ENCODE measurements at places on chromosomes 6 and 20.

GRCh38 chr6:111997078-111997852 lies 56.6 kb upstream of the CCN6 start:
- peak; percentile 16 for DNase-seq

DNA sequence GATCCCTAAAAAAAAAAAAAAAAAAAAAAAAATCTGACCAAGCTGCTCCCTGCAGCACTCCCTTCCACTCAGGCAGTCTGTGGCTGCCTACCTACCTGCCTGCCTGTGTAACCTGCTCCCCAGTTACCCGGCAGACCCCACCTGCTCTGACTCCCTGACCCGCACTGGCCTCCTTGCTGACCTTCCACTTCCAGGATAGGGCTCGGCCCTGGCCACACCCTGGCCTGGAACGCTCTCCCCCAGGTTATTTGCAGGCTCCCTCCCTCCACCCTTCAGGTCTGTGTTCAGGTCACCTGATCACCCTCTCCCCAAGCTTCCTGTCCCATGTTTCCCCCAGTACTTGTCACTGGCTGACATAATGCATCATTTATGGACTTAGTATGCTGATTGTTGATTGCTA lies 134.3 kb downstream of the SLC23A2 start:
- no peak for DNase-seq

GRCh38 chr20:48531505-48531904 lies 296.3 kb downstream of the PREX1 start:
- no peak for DNase-seq

- no peak for DNase-seq
Observed at GRCh38 chr20:2820896-2821869, 5.0 kb downstream of the TMEM239 start.

- DNase-seq: no peak
Observed at GRCh38 chr6:29705389-29706231, 17.6 kb upstream of the HLA-F start.

GRCh38 chr6:14728396-14729024 lies 517.4 kb upstream of the JARID2 start:
- DNase-seq: no peak

GRCh38 chr20:25476106-25477013 lies 68.9 kb downstream of the GINS1 start:
- DNase-seq: no peak

DNA sequence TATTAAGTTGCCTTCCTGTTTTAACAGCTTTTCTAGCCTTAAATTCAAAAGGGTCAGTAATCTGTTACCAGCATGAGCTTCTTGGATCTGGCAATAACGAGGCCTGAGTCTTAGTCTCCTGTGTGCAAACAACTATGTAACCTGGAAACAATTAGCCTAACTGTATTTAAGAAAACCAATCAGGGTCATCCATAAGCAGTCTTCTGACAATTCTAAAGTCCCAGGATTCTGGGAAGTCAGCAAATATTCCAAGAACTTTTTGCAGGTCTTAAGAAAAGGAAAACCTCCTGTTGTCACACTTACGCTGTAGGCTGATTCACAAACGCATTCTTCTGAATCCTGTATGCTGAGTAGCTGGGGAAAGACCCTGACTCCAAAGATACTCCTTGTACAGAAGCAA lies 90.4 kb downstream of the COL12A1 start:
- no peak for DNase-seq

DNA sequence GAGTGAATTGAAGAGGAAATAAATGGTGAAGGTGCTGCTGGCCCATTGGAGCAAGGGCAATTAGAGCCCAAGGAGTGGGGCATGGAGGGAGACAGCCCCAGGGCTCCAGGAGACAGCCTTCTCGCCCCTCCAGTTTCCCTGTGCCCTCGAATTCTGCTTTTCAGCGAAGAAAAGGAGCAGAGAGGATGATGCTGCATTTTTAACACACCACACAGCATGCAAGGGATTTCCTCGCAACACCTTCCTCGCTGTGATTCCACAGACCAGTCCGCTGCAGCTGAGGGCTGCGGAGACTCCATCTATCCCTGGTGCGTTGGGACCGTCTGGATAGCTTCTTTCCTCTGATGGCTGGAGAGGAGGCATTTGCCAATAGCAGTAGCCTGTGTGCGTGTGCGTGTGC lies 41.7 kb downstream of the PTCHD4 start:
- DNase-seq: no peak

GRCh38 chr6:50062051-50062450 lies 12.3 kb upstream of the DEFB112 start:
- DNase-seq: no peak

GRCh38 chr20:9613871-9614270 lies 99.5 kb downstream of the LAMP5 start:
- no peak for DNase-seq

DNA sequence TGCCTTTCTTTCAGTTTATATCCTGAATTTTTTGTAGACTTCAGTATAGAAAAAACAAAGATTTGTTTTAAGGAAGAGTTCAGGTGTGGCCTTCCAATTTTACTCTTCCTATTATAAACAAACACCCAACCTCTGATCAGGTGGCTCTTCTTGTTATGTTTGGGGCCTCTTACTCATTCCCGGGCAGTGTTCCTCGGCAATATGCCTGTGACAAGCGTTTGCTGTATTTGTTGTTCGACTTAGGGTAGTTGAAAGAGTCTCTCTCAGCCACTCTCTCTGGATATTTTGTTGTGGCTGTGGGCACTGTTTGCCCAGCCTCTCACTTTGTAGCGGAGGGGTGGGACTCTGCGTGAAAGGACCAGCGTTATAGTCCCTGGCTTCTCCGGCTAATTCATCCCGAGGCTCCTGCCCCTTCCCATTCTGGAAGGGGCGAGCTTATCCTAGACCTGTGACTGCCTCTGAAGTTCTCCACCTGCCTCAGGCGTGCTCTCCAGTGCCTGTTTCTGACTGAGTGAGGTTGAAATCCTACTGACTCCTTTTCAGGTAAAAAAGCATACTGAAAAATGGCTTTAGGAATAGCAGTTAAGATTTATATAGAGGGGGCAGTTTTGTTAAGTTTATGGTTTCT lies 97.4 kb downstream of the PLCB4 start:
- no peak for DNase-seq

- DNase-seq: no peak
Observed at GRCh38 chr6:52590152-52590891, 13.5 kb upstream of the TRAM2 start.

GRCh38 chr20:57476084-57476526 lies 48.8 kb downstream of the CTCFL start:
- peak; percentile 0 for DNase-seq

DNA sequence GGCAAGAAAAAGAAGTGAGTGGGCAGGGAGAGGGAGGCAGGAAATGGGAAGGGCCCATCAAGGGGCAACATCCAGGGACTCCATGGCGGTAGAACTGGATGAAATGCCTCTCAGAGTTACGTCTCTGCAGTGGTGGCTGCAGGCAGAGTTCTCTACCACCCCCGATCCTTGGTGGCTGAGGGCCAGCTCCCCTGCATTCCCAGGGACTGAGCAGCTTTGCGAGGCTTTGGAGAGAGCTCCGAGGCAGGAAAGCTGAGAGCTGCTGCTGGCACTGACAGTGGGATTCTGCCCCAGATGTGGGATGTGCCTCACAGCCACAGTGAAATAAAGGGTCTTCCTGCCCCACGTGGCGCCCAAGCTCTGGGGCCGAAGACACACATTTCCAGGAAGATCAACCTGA lies 236.6 kb downstream of the SLC24A3 start:
- DNase-seq: no peak

- DNase-seq: no peak
Observed at GRCh38 chr20:37929683-37930014, 26.7 kb downstream of the VSTM2L start.

GRCh38 chr6:70388814-70389213 lies 24.5 kb upstream of the FAM135A start:
- no peak for DNase-seq

DNA sequence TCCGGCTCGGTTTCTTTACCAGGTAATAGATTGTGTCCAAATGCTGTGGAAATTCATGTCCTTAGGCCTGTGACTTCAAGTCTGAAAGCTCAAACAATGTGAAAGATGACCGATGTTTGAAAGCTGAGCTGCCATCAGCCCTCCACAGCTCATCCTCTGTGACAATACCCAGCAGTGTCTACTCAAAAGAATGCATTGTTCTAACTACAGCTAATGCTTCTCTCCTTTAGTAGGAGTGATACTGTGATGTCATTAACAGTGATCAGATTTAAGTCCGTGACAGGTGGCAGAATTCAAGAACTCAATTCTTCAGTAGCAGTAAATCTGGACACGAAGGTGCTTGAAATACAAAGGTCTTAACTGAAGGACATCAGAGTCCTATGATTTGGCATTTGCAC lies 97.3 kb downstream of the RCAN2 start:
- no peak for DNase-seq

DNA sequence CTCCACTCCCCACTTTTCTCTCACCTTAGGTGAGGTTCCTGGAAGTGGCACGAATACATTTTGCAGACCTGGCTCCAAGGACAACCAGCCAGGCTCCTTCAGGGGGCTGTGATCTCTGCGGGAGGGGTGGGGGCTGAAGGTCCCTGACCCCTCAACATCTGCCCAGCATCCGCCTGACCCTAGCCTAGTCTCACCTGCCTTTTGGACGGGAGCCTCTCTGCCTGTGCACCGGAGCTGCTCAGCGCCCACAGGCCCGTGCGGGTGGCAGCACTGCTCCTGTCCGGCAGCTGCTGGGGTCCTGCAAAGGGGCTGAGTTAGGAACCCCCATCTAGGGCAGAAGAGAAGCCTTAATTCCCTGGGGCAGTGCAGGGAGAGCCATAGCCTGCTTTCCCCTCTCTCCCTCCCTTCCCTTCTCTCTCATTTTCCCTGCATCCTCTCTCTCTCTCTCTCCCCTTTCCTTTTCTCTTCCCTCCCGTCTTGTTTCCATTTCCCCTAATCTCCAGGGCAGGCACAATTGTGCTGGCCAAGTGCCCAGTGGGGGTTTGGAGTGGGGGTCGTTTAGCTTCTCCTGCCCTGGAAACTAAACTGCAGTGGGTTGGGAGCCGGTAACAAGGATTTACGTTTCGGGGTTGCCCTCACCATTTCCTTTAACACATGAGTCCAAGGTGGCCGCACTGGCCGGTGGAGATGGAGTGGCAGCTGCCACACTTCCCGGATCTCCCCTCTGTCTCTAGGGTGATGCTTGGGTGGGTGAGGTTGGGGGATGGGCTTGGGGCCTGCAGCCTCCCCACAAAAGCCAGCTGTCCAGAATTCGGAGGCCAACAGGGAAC lies 54.1 kb downstream of the CTCFL start:
- no peak for DNase-seq

DNA sequence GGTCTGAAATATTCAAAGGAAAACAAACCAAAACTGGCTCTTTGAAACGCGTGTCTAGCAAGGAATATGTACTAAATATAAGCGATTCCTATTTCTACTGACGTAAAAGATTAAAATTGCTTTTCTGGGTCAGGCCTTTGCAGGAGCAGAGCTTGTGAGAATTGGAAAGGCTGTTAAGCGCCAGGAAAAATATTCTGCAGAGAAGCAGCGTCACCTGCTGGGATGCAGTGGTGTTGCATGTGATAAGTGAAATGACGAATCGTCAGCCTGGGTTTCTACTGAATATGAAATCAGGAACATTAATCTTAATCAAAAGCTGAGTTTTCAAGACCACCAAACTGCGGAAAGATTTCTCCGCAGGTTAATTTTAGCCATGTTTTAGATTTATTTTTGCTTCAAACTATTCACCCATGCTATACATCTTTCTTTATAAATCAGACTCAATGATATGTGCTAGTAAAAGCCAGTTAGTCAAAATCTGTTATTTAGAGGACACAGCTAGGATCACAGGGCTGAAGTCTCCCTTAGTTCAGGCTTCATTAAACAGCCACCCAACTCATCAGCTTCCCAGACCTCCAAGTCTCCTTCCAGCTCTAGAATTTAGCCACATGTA lies 67.4 kb downstream of the ALDH8A1 start:
- peak; percentile 26 for DNase-seq

Data from D721Med (cell line).